HFFc6 (cell line): ENCODE measurements at places on chromosomes 7 and 10. TPM values are rescaled to one million over a fixed set of nuclear protein-coding genes. Genes with fewer than 3 reads are reported as not detected.

TMEM130 gene
- 5.6 to 14.6 TPM (median 10.6 TPM) in 3 replicates for total RNA-seq

ENO4 gene
- total RNA-seq = not detected in 3 replicates

AQP1 gene
- total RNA-seq = 0.39 to 0.66 TPM (median 0.60 TPM) in 3 replicates

TSPAN13 gene
- total RNA-seq = 19.5 and 48.6 TPM in 2 replicates

SFXN3 gene
- total RNA-seq = 49.2 to 56.7 TPM (median 54.9 TPM) in 3 replicates

C7orf57 gene
- 0.14 TPM in 1 of 3 replicates, not detected in the others for total RNA-seq

- DNase-seq = no peak
- H3K4me1 ChIP-seq = peaks cover 5% of the 10 kb centered on the region
- H3K36me3 ChIP-seq = no peaks in the 10 kb centered on the region
- peaks cover 2% of the 10 kb centered on the region for H3K27me3 ChIP-seq
Measured at GRCh38 chr10:124534231-124534798, 72.7 kb downstream of the LHPP start.

DNA sequence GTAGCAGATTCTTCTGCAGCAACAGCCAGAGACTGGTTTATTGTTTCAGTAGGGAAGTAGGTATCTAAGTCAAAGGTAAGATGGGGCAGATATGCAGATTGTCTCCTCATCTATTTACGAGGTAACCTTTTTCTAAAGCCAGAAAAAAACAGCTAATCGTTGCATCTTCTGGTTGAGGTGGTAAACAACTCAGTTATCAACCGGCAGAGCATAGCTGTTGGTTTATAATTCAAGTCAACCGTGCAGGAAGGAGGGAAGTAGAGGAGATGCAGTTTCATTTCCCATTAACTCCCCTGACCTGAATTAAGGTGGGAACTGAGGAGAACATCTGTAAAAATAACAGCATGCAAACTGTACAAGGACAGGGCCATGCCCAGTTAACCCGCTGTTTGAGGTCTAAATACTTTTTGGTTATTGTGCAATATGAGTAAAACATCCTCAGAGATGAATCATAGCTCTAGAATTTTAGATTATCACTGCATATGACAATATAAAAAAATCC, 156.5 kb upstream of the ITGB1 start:
- peaks cover 57% of the 10 kb centered on the region for H3K4me1 ChIP-seq
- no peak overlapping the region for H3K27ac ChIP-seq
- H3K27me3 ChIP-seq = peaks cover 10% of the 10 kb centered on the region
- no peaks in the 10 kb centered on the region; the same call in 1 of the 2 replicates for H3K36me3 ChIP-seq

GRCh38 chr7:142851919-142852318, 3.0 kb upstream of the EPHB6 start:
- H3K4me1 ChIP-seq = peaks cover 10% of the 10 kb centered on the region
- DNase-seq = no peak
- H3K27me3 ChIP-seq = peaks cover 20% of the 10 kb centered on the region
- H3K4me3 ChIP-seq = no peak overlapping the region

- H3K4me1 ChIP-seq = no peaks in the 10 kb centered on the region
- peaks cover 54% of the 10 kb centered on the region for H3K27me3 ChIP-seq
- no peak overlapping the region for H3K27ac ChIP-seq
Measured at GRCh38 chr7:35254496-35255442, 869 bp upstream of the TBX20 start.

DNA sequence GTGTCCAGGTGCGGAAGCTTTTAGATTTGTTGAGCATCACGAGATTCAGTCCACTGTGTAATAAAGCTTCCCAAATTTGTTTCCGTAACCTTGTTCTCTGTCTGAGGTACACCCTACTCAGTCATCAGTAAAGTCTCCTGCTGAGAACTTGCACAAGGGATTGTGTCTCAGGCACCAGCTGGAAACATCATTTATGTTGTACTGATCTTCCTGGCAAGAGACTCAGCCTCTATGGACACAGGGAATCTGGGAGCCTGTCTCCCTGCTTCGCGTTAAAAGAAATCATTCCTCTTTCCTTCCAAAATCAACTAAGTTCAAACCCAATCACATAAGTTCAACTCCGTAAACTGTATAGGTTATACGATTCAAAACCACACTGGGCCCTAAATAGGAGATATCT, 336.8 kb downstream of the GPR37 start:
- no peaks in the 10 kb centered on the region for H3K4me1 ChIP-seq
- no peak overlapping the region for H3K4me3 ChIP-seq
- H3K27ac ChIP-seq = no peak overlapping the region
- H3K27me3 ChIP-seq = no peaks in the 10 kb centered on the region
- no peak for DNase-seq

- no peaks in the 10 kb centered on the region for H3K36me3 ChIP-seq
- H3K27me3 ChIP-seq = peaks cover 6% of the 10 kb centered on the region
- H3K4me3 ChIP-seq = no peak overlapping the region
- H3K4me1 ChIP-seq = peaks cover 36% of the 10 kb centered on the region
- DNase-seq = no peak
Measured at GRCh38 chr10:95309958-95310357, 19.2 kb upstream of the PDLIM1 start.
